ENCODE measurements at places on chromosomes 2 and 18.

GRCh38 chr2:25529034-25529433 lies 144.3 kb downstream of the DTNB start:
- DNase-seq = no peak

GRCh38 chr2:64839844-64840243 lies 149.4 kb upstream of the SLC1A4 start:
- peak; percentile 31 for DNase-seq

GRCh38 chr2:228599297-228599696 lies 417.8 kb upstream of the SPHKAP start:
- no peak for DNase-seq

- no peak for DNase-seq
Observed at GRCh38 chr2:30139131-30139870, 7.5 kb upstream of the YPEL5 start.

- DNase-seq = no peak
Observed at GRCh38 chr2:105928563-105928962, 183.9 kb downstream of the NCK2 start.

Measured in spinal cord (tissue), 10 donors.